ENCODE measurements at places on chromosomes 2 and 18.

DNA sequence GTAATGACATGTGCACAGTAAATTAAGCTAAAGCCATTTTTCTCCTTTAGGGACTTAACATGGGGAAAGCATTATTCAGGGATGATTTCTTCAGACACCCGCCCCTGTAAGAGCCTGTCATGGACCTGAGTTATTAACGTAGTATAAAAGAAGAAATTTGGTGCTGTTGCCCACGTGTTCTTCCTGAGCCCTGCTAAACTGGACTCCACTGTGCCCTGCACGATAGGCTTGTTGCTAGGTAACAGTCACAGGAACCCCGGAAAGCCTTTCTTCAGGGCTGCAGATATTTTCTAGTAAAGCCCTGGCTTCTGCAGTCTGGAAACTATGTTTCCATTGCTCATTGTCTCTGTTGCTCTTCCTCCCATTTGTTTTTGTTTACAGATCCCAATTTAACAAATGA is 157.9 kb downstream of the LRRC30 start:
- no peak for DNase-seq

GRCh38 chr2:218536804-218537494 is 31.2 kb downstream of the USP37 start:
- DNase-seq = peak; percentile 3

- DNase-seq = peak; percentile 84
Measured at GRCh38 chr2:122636097-122636496, 880.6 kb downstream of the TSN start.

- DNase-seq = peak; percentile 90
Measured at GRCh38 chr2:235467588-235467987, 26.3 kb upstream of the AGAP1 start.

- DNase-seq = peak; percentile 82
Measured at GRCh38 chr2:217103752-217104545, 244.1 kb upstream of the TNP1 start.

DNA sequence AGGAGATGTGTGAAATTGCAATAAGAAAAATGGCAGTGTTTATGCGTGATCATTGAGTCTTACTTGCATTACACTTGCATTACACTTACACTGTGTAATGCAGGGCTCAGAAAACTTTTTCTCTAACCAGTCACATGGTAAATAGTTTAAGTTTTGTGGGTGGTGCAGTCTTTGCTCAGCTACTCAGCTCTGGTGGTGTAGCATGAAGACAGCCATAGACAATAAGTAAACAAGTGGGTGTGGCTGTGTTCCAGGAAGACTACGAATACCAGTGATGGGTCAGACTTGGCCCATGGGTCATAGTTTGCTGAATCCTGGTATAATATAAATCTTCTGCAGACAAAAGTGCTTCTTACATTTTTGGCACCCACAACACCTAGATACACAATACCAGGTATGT is 115.6 kb upstream of the CYP1B1 start:
- no peak for DNase-seq

- DNase-seq = no peak
Measured at GRCh38 chr18:70390371-70391090, 101.7 kb downstream of the SOCS6 start.

- no peak for DNase-seq
Measured at GRCh38 chr2:210050885-210051284, 48.4 kb downstream of the RPE start.

- peak; percentile 7 for DNase-seq
Measured at GRCh38 chr2:75224636-75225094, 25.3 kb upstream of the TACR1 start.

DNA sequence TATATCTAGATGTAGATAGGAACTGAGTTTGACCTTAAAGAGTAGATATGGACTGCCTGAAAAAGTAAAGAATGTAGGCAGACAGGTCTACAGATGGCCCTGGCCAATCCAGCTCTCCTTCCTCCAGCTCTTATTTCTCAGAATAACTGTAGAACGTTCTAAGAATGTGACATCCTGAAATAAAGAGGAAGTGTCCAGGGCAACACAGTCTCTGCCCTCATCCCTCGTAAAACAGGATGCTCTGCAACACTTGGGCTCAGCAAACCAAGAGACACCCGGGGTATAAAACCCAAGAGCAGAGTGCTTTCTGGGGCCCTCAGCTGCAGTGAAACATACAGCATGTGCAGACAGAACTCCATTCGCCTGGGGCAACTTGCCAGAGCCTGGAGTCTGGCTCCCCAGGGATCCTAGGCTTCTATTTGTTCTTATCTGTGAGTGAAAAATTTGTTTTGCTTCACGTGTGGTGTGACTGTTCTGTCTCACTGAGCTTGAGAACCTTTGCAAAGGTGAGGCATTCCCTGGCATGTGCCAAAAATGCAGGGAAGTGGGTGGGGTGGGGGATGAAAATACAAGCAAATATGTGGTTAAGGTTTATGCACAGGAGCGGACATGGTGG is 401.0 kb downstream of the SETBP1 start:
- DNase-seq = peak; percentile 5

DNA sequence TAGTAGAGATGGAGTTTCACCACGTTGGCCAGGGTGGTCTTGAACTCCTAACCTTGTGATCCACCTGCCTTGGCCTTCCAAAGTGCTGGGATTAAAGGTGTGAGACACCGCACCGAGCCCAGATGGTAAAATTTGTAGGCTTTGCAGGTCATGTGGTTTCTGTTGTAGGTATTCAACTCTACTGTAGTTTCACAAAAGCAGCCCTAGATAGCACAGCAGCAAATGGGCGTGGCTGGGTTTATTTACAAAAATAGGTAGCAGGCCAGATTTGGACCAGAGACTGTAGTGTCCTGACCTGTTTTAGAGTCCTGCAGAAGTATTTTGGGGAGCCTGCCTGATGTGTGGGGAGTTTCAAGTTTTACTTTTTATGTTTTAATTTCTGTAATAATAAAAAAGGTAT is 84.1 kb upstream of the RASGRP3 start:
- DNase-seq = no peak

GRCh38 chr2:24330161-24330560 is 30.2 kb downstream of the ITSN2 start:
- no peak for DNase-seq

GRCh38 chr2:7742301-7742700 is 825.1 kb downstream of the RNF144A start:
- no peak for DNase-seq

- DNase-seq = peak; percentile 18
Measured at GRCh38 chr2:127673291-127674069, 1.9 kb downstream of the LIMS2 start.

- DNase-seq = no peak
Measured at GRCh38 chr2:160616149-160616548, 122.5 kb upstream of the RBMS1 start.

DNA sequence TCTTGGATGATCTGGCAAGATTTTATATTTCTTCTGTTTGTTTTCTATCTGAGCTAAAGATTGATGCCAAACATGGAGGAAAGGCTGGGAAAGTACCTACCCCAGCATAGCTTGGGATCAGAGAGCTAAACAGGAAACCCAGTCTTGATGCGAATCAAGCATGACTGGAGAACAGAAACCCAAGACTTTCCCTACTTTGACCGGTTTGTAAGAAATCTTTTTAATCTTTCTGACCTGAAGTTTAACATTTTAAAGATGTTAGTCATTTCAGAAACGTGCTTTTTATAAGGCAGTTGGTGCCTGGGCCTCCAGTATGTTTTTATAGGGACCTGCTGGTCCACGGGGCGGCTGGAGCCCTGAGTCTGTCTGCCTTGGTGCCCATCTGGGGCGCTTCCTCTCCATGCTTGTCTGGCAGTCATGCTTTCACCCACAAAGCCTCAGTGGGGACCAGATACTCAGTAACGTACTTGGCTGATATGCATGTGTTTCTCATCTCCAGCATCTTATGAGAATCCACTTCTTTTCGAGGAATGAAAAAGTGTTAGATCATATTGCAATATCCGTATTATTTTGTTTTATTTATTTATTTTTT is 266.5 kb downstream of the PTGR3 start:
- DNase-seq = no peak

GRCh38 chr2:217838409-217838831 is 164.4 kb downstream of the TNS1 start:
- no peak for DNase-seq

DNA sequence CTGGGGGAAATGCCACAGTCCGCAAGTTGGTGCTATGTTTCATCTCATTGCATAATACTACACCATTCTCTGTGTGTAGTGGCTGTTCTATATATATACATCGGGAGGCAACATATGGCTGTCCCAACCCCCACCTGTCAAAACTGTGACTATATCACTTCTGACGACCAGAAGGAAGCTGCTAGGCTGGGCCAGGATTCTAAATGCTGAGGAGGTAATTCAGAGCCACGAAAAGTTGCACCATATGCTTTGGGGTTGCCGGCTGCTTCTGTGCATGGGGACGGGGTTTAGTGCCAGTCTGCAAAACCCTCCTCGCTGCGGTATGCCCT is 117.3 kb downstream of the MSH2 start:
- no peak for DNase-seq

DNA sequence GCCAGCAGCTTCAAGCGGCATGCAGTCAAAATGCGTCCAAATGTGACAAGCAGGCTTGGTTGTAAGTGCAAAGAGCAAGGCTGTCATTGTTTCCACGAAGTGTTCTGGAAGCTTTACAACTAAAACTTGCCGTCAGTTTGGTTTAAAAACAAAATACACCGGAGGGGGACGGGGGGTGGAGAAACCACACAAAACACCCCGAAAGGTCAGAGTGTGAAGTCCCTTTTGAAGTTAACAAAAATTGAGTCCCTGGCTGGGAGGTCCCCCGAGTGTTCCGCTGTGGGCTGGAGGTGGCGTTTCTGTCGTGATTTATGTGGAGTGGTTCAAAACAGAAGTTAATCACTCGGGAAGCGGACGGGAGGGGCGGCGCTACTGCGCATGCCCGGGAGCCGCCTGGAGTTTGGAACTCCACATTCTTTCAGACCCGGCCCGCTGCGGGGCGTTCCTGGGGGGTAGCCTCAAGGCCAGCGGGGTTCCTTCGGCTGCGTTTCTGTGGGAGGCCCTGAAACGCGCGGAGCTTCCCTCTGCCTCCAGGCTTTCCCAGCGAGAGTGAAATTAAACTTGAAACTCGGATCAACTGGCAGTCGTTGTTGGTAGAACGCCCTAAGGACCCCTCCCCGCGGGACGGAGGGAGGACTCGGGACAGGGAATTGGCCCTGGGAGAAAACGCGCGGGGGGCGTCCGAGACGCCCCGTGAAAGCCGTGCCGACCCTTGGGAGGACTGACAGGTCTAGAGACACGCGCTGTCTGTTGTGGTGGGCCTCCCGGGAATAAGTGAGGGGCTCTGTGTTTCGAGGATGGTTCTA is 1.4 kb downstream of the TGIF1 start:
- peak; percentile 91 for DNase-seq

DNA sequence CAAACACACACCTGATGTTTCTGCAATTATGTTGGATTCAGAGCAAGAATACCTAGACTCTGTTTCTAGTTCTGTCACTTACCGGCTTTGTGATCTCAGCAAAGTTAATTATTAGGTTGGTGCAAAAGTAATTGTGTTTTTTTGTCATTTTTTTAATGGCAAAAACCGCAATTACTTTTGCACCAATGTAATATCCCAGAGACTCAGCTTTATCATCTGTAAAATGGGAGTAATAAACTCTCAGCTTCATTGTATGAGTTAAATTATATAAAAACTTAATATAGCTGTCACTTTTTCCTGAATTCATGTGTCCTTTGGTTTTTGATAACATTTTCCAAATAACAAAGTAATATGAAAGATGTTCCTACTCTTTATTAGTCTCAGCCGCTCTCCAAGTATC is 251.7 kb downstream of the TRIB2 start:
- DNase-seq = no peak
